GM12878 (cell line): ENCODE measurements at places on chromosomes 2 and 18. TPM values are rescaled to one million over a fixed set of nuclear protein-coding genes. Genes with fewer than 3 reads are reported as not detected.

GRCh38 chr18:12517142-12517825 lies 109.6 kb downstream of the PRELID3A start:
- no peak for DNase-seq

DNA sequence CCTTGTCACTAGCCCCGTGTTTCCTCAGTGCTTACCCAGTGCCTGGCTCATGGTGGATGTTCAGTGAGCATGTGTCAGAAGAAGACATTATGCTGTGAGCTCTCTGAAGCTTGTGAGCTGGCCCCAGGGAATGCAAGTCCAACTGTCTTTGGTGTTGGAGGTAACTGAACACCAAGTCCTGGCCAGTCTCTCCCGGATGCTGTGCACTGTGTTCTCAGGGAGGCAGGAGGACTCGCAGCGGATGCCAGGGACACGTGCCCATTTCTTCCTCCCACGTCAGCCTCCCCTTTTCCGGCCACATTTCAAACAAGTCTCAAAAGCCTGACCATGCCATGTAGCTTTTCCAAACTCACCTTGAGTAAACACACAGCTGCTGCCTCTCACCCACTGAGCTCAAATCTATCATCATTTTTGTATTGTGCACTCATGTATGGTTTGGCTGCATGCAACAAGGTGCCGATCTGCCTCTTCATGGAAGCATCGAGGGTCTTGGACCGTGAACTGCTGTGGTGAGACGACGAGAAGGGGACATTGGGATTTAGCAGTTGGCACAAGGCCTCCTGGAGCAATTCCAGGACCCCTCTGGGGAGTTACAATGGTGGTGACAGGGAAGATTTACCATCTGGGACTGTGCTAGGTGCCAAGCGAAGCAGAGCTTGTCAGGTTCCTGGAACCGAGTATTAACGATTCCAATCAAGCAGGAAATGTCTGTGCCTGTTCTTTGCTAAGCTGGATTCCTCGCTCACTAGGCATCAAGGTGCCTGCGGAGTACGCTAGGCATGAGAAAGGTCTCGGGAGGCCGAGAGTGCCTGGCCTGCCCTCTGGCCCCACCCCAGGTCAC lies 44.4 kb upstream of the MGAT4A start:
- DNase-seq: no peak

DNA sequence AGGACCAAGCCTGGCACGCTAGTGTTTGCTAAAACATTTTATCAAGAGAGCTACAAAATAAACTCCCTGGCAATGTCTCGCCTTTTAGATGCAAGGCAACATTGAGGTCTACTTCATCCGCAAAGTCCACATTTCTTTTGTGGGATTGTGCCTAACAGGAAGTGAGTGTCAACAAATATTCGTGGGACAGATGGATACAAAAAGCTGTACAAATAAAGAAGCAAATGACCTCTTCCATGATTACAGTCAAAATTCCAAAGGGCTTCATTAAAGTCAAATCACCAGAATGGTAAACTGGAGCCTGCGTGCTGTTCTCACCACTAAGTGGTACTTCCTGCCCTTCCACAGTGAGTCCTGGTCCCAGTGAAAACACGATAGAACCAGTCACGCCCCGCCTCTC lies 40.4 kb downstream of the L3MBTL4 start:
- no peak for DNase-seq

GRCh38 chr2:241913703-241914102 lies 44.2 kb downstream of the RTP5 start:
- DNase-seq: no peak

The KIAA2012 gene
- not detected in 2 replicates for polyA plus RNA-seq

The NEU4 gene
- 0.23 TPM in 1 of 2 replicates, not detected in the other for polyA plus RNA-seq

The ST6GAL2 gene
- polyA plus RNA-seq: not detected in 2 replicates
